Regular cardiac myocyte (primary cell): ENCODE measurements at places on chromosomes 7 and 10. TPM values are rescaled to one million over a fixed set of nuclear protein-coding genes. Genes with fewer than 3 reads are reported as not detected.

The CAMK2B gene
- total RNA-seq = 0.19 and 0.28 TPM in 2 replicates

The AMPH gene
- total RNA-seq = 0.28 and 1.2 TPM in 2 replicates

The FRMD4A gene
- 44.8 and 92.6 TPM in 2 replicates for total RNA-seq

The STEAP4 gene
- 0.19 and 0.56 TPM in 2 replicates for total RNA-seq

The LZTS2 gene
- total RNA-seq = 89.9 and 106 TPM in 2 replicates

The HOXA11 gene
- under 0.01 TPM in 1 of 2 replicates, not detected in the other for total RNA-seq

The TYW1 gene
- 15.8 and 27.2 TPM in 2 replicates for total RNA-seq

The ZNF467 gene
- total RNA-seq = 0.56 and 0.77 TPM in 2 replicates

The LRRD1 gene
- under 0.01 TPM in 2 replicates for total RNA-seq

The FAM131B gene
- total RNA-seq = 1.2 and 3.1 TPM in 2 replicates

The ASIC3 gene
- under 0.01 and 0.19 TPM in 2 replicates for total RNA-seq

The TDRD1 gene
- 1.9 and 5.1 TPM in 2 replicates for total RNA-seq

The LRRC61 gene
- 0.85 and 0.96 TPM in 2 replicates for total RNA-seq

The OSBPL3 gene
- 16.1 and 19.4 TPM in 2 replicates for total RNA-seq

The ITGB8 gene
- 23.0 and 73.0 TPM in 2 replicates for total RNA-seq

The NKX1-2 gene
- total RNA-seq = not detected in 2 replicates

The KLF14 gene
- under 0.01 TPM in 1 of 2 replicates, not detected in the other for total RNA-seq

The AZGP1 gene
- not detected in 2 replicates for total RNA-seq

The ATOH7 gene
- total RNA-seq = under 0.01 and 0.28 TPM in 2 replicates

The CFAP69 gene
- 1.2 and 9.0 TPM in 2 replicates for total RNA-seq

The AKR1C4 gene
- total RNA-seq = not detected in 2 replicates

The PTF1A gene
- total RNA-seq = not detected in 2 replicates

The UCN3 gene
- not detected in 2 replicates for total RNA-seq

The PKD1L1 gene
- 0.19 and 0.28 TPM in 2 replicates for total RNA-seq

The SLC13A4 gene
- under 0.01 TPM in 1 of 2 replicates, not detected in the other for total RNA-seq

The EPHA1 gene
- total RNA-seq = 0.58 TPM in 1 of 2 replicates, not detected in the other

The BMPER gene
- total RNA-seq = 39.5 and 43.1 TPM in 2 replicates

The CASP7 gene
- total RNA-seq = 24.2 and 25.7 TPM in 2 replicates

The TMEM270 gene
- total RNA-seq = not detected in 2 replicates

The NODAL gene
- total RNA-seq = not detected in 2 replicates

The SRGN gene
- 1,466 and 2,025 TPM in 2 replicates for total RNA-seq

The CTNNA3 gene
- under 0.01 TPM in 1 of 2 replicates, not detected in the other for total RNA-seq

The SRRM3 gene
- 0.38 and 0.56 TPM in 2 replicates for total RNA-seq

The OIT3 gene
- under 0.01 TPM in 1 of 2 replicates, not detected in the other for total RNA-seq

The AKR1B15 gene
- not detected in 2 replicates for total RNA-seq

The OR9A2 gene
- 0.19 TPM in 1 of 2 replicates, not detected in the other for total RNA-seq

The AGR2 gene
- total RNA-seq = not detected in 2 replicates

The LIPN gene
- total RNA-seq = not detected in 2 replicates

The TYSND1 gene
- total RNA-seq = 7.9 and 11.3 TPM in 2 replicates

The GOT1 gene
- 16.1 and 38.3 TPM in 2 replicates for total RNA-seq

The CDHR3 gene
- total RNA-seq = 2.5 and 2.8 TPM in 2 replicates

The SNCG gene
- total RNA-seq = 26.3 and 36.1 TPM in 2 replicates

The TEX47 gene
- not detected in 2 replicates for total RNA-seq

The MRPS16 gene
- 56.4 and 70.5 TPM in 2 replicates for total RNA-seq

The CDHR1 gene
- 0.19 and 0.56 TPM in 2 replicates for total RNA-seq

The OLAH gene
- total RNA-seq = 0.38 and 2.5 TPM in 2 replicates

The SPDYE16 gene
- total RNA-seq = 0.56 TPM in 1 of 2 replicates, not detected in the other

The PLAC9 gene
- total RNA-seq = 12.8 and 19.4 TPM in 2 replicates

The OGA gene
- 110 and 132 TPM in 2 replicates for total RNA-seq

The SUMF2 gene
- 118 and 274 TPM in 2 replicates for total RNA-seq

The DLX5 gene
- total RNA-seq = under 0.01 TPM in 1 of 2 replicates, not detected in the other
